Neural crest cell (in vitro differentiated cells): ENCODE measurements at places on chromosomes 11 and 22.

DNA sequence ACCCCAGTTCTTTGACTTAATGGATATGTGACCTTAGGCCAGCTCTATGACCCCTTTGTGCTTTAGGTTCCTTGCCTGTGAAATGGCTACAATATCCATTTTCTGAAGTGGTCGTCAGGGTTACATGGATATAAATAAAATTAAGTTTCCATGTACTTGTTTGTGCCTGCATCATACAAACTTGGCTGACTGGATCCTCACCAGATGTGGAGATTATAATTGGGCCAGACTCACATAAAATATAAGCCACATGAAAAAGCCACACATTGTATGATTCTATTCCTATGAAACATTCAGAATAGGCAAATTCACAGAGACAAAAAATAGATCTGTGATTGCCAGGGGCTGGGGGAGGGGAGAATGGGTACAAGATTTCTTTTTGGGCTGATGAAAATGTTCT is 100.9 kb upstream of the USP47 start:
- no peak for DNase-seq

DNA sequence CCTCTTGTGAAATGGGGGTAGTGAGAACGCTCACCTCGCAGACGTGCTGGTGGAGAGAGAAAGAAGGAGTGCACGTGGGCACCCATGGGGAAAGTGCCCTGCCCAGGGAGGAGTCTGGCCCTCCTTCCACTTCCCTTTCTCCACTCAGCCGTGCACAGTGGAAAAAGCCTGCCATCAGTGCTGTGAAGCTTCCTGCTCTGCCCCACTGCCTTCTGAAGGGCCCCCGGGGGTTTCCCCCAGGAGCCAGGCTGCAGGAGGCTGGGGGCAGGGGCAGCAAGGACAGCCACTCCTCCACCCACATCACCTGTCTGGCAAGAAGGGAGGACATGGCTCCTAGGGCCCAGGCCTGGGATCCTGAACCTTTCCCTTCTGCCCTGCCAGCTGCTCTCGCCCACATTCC is 7.6 kb downstream of the TP53I11 start:
- no peak for DNase-seq

GRCh38 chr22:47630741-47631534 is 868.5 kb downstream of the TBC1D22A start:
- no peak for DNase-seq

DNA sequence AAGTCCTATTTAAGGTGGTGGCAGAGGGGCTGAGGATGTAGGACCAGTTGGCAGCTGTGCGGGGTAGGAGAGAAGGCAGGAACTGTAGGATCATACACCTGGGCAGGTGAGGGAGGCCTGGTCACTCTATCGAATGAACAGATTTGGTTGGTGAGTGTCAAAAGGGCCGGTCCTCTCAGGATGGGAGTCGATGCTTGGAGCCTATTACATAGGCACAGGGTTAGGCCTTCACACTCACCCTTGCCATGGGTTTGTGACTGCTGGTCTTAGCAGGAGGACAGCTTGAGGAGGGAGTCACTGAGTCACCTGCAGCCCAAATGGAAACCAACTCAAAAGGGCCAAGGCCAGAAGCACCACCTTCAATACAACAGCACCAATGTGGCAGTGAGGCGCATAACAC is 80.2 kb upstream of the NARS2 start:
- no peak for DNase-seq

DNA sequence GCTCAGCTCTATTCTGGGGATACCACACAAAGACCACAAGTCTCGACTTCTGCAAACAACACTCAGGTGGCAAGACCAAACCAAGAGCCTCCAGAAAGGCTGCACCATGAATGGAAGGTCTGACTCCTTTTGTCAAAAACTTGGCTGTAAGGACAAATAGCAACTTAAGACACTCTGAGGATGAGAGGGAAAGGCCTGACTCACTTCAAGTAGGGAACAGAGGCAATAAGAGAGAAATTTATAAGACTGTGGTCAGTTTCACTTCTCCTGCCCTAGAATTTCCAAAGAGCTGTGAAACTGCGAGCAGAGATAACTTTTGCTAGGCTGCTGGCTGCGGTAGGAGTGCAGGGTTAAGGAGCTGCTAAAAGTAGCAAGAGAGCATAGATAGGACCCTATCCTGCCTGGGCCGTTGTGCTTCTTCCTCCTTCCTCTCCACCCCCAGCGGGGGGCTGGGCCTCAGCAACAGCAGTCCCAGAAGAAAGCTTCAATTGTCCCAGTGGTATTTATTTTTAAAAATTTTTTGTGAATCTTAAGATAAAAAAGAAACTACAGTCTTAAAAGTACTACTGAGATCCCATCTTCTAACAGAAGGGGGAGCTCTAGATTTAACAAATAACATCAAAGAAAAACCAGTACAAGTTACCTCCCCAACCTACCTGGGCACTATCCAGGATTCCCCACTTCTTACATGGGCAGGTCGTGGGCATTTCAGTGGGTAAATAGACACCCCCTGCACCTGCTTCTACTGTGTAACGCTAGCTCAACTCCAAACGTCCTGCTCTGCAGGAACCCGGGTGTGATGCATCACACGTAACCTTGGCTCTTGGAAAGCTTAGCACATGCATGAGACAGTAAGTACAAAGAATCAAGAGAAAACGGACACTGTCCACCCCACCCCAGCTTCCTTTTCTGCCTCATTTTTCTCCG is 66.4 kb downstream of the SGSM3 start:
- no peak for DNase-seq
